ENCODE measurements at places on chromosomes 11 and 22.
A peak's percentile ranks its signal among the peaks of the same experiment; 100 is the strongest.

DNA sequence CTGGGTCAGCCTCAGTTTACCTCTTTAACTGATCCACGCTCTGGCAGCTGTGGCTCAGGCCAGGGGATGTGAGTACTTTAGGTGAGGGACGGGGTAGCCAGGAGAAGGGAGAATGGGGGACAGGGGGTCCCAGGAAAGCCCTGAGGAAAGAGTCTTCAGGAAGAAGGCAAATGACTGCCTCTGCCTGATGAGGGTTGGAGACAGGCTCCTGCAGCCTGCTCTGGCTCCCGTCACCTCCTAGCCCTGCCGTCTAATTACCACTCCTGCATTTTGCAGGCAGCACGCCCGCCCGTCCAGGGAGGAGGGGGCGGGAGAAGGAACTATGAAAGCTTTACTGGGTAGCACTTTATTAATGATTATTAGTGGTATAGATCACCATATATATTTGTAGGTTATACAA lies 116.6 kb downstream of the CEP164 start:
- DNase-seq: peak; percentile 33

- no peak for DNase-seq
Observed at GRCh38 chr11:1762537-1763302, 1.0 kb downstream of the CTSD start.

GRCh38 chr11:8110396-8110795 lies 29.4 kb downstream of the TUB start:
- DNase-seq: no peak

DNA sequence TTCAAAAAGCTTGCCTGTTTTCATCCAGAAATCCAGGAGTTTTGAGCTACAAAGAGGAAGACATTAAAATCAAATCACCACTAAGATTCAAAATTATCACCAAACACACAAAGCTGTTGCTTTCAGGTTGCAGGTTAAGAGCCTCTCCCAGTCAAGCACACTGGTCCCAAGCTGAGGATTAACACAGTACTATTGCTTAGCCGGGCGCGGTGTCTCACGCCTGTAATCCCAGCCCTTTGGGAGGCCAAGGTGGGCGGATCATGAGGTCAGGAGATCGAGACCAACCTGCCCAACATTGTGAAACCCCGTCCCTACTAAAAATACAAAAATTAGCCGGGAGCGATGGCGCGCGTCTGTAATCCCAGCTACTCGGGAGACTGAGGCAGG lies 1165.1 kb downstream of the LRRC4C start:
- DNase-seq: no peak

DNA sequence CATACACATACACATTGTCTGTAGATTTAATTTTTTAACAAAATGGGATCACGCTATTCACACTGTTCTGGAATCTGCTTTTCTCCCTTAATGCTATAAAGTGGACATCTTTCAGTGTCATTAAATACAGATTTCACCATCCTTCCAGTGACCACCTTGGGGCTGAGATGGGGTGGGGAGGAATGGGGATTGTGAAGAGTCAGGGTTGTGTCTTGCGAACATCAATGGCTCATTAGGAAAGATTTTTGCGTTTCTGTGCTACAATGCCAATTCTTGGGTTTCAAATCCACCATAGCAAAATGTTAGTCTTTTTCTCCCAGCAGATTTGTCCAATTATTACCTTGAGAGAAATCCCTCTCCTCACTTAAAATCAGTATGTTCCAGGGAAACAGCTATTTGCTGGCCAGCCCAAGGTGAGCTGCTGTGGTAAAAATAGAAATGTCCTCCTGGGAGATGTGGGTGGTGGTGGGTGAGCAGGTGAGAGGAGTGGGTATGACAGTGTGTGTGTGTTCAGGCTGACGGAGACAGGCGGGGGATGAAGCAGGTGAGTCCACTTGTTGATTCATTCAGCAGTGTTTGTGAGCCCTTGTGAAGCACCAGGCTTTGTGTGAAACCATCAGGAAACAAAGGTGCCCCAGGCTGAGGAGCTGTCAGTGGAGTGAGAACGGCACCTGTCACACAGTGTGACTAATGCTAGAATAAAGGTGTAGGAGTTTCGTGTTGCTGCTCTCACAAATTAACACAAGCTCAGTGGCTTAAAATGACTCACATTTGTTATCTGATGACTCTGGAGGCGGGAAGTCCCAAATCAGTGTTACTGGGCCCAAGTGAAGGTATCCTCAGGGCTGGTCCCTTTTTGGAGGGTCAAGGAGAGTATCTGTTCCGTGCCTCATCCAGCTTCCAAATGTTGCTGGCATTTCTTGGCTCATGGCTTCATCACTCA lies 1.7 kb upstream of the CBX6 start:
- DNase-seq: no peak

- DNase-seq: no peak
Observed at GRCh38 chr11:103076361-103076760, 15.6 kb downstream of the DCUN1D5 start.

DNA sequence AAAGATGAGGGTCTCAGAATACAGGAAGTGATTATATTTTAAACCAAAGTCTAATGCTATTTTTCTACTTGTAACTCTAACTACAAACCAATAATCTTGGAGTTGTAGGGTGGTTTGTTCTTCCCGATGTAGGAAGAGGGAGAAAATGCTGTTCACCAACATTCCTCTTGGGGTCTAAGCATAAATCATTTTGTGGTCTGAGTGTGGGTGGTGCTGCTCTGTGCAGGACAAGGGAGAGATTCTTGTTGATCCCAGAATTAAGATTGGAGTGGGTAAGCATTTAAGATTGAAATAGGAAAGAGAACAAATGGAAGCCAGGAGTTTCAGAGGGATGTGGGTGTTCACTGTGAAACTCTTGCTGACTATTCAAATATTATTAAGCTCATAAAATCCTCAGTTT lies 38.6 kb upstream of the MMP13 start:
- DNase-seq: no peak

GRCh38 chr22:31056986-31057599 lies 24.0 kb upstream of the SMTN start:
- DNase-seq: no peak

GRCh38 chr11:31819621-31820437 lies 8.7 kb upstream of the PAX6 start:
- peak; percentile 91 for DNase-seq

DNA sequence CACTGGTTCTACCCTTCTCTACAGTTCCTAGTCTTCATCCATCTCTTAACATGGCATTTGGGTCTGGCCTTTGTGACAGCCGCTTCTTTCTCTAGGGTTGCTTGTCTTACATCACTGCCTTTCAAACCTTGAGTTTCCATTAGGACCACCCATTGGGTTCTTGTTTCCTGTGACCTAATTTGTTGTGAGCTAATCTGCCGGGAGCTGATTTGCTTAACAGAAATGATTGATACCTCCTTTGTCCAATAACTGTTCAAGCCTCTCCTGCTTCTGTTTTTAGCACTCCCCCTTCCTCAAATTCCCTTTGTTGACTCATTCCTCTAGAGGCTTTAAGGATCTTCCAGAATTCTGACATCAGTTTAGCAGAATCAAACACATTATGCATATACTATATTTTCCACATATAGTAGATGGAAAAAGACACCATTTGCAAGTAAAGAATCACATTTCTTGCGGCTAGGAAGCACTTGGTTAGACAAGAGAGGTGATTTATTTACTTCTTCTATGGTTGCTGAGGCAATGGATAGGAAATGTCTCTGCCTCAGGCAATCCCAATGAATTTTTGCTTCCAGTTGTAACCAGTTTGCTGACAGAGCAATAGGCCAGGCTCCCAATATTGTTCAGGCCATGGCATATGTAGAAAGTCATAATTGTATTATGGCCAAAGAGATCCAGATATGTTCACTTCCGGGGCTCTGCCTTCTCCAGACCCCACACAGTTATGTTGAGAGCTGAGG lies 130.7 kb downstream of the SNX19 start:
- peak; percentile 63 for DNase-seq

- DNase-seq: peak; percentile 48
Observed at GRCh38 chr11:69958308-69958707, 119.8 kb upstream of the ANO1 start.

- DNase-seq: peak; percentile 95
Observed at GRCh38 chr11:8871171-8871775, 39.7 kb upstream of the AKIP1 start.

GRCh38 chr11:21144531-21144930 lies 475.1 kb downstream of the NELL1 start:
- no peak for DNase-seq

- DNase-seq: peak; percentile 70
Observed at GRCh38 chr11:111540937-111541253, 375 bp downstream of the LAYN start.

- no peak for DNase-seq
Observed at GRCh38 chr22:29710922-29711593, 8.7 kb upstream of the CABP7 start.

DNA sequence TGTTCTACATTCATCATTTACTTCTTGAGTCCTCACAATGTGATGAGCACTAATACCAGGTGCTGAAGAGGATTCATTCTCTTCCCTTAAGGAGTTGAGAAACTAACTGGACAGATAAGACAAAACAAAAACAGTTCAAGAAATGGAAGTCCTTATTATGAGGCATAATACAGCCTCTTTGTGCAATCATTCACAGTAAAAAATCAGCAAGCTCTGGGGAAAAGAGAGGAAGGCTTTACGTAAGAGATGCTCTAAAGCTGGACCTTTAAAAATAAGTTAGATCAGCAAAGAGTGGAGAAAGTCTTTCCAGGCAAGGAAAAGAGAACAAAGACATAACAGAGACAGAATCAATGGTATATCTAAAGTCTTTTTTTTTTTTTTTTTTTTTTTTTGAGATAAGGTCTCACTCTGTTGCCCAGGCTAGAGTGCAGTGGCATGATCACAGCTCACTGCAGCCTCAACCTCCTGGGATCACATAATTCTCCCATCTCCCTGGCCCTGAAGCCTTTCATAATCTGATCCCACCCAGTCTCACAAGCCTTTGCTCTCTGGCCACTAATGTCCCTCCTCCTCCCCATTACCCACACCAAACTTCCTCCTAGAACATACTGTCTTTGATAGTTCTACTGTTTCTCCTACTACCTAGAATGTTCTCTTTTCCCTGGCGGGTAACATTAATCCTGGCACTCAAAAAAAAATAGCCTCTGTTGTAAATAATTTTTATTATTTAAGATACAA lies 40.9 kb downstream of the MRTFA start:
- no peak for DNase-seq

DNA sequence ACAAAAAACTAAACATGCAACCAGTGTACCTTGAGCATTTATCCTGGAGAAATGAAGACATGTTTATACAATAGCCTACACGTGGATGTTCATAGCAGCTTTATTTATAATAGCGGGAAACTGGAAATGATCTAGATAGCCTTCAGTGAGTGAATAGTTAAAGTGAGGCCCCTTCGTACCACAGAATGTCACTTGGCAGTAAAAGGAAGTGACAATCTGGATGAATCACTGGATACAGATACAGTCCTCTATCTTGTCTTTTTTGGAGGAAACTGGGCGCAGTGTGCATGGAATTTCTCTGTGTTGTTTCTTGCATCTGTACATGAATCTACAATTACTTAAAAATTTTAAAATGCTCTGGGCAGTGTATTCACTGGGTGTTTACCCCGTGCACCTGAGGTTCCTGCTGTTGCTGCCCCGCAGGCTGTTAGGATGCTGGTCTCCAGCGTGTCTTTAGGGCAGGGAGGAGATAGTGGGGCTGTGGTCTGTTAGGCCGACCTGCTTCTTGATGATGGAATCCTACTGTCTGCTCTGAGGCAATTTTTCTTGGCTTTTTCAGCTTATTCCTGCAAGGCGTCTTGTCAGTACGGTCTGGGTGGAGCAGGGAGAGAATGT lies 23.2 kb downstream of the DERL3 start:
- no peak for DNase-seq

GRCh38 chr11:113542420-113542819 lies 67.2 kb upstream of the DRD2 start:
- DNase-seq: no peak

- peak; percentile 91 for DNase-seq
Observed at GRCh38 chr22:43388420-43388851, 23.4 kb upstream of the MPPED1 start.

- peak; percentile 25 for DNase-seq
Observed at GRCh38 chr11:125175896-125176575, 11.5 kb downstream of the PKNOX2 start.

- peak; percentile 77 for DNase-seq
Observed at GRCh38 chr22:19514831-19515565, 9.2 kb downstream of the CLDN5 start.

DNA sequence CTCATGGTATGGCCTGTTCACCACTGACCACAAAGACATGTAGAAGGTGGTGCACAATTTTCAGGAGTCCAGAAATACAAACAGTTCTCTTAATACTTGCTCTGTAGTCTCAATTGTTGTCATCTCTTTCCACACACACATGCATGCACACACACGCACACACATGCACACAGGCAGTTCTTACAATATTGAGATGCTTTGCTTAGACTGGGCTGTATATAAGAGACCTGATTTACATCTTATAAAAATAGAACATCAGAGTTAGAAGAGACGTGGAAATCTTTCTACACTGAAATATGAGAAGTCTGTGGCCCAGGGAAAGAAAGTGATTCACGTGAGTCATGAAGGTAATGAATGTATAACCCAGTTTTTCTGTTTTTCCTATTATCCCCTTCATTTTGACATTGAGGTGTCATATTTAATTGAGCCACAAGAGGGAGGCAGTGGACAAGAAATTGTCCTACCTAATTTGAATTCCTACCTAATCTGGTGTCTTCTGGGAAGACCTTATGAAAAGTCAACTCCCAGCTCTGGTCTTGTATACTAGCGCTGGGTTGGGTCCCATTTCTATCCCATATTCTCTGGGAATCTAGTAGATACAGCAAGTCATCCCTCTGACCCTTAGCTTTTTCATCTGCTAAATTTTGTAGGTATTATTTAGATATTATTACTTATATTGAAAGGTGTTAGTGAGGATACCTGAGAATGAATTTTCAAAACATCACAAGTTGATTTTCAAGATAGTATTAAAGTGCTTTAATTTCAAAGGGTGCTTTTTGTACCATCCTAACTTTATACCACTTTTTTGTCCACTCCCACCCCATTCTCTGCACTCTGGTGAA lies 14.9 kb upstream of the MS4A4A start:
- peak; percentile 81 for DNase-seq

DNA sequence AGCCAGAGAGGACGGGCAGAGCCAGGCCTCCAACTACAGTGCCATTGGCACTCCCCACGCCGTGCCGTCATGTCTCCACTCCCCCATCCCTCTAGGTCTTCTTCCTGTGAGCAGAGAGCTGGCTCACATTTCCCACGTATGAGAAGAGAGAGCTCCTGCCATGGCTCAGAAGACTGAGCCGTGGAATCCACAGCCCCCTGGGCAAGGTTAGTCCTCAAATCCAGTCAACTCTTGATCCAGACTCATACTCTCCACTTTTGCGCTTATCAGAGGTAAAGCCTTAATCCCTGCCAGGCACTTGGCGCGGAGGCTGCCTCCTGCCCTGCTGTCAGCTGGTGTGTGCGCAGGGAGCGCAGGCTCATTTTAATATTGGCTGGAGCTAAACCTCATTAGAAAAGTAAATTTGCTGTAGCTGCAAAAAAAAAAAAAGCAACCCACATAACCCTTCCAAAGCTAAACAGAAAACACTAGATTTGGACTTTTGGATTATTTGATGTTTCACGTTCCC lies 4.7 kb downstream of the B3GAT1 start:
- no peak for DNase-seq

GRCh38 chr11:107683061-107683460 lies 28.8 kb downstream of the SLN start:
- DNase-seq: no peak

GRCh38 chr22:44684506-44685383 lies 17.3 kb upstream of the PRR5 start:
- DNase-seq: peak; percentile 96

- no peak for DNase-seq
Observed at GRCh38 chr11:120513436-120514315, 2.1 kb downstream of the GRIK4 start.
